Naive B cell (primary cell): ENCODE measurements at places on chromosomes 5 and 9. TPM values are rescaled to one million over a fixed set of nuclear protein-coding genes. Genes with fewer than 3 reads are reported as not detected.
A peak's percentile ranks its signal among the peaks of the same experiment; 100 is the strongest.

DNA sequence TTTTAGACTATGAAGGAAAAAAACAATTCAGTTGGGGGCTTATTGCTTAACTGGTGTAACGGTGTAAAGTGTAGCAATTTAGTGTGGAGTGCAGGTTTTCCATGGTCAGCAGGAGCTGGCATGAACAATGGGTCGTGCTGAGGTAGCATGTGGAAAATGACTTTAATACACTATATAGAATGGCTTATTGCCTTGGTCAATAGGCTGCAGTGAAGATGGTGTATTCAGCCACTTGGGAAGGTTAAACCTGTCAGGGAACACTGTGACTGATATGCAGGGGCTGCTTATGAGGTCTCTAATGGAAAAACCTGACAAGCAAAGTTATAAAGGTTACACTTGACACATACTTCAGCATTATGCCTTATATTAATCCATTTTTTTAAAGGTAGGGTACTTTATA is 764.7 kb upstream of the ARRDC3 start:
- DNase-seq, result no peak

- DNase-seq, result no peak
Measured at GRCh38 chr5:180563994-180564393, 27.3 kb downstream of the SCGB3A1 start.

GRCh38 chr9:29245351-29245750 is 1672.1 kb upstream of the C9orf72 start:
- DNase-seq, result no peak

DNA sequence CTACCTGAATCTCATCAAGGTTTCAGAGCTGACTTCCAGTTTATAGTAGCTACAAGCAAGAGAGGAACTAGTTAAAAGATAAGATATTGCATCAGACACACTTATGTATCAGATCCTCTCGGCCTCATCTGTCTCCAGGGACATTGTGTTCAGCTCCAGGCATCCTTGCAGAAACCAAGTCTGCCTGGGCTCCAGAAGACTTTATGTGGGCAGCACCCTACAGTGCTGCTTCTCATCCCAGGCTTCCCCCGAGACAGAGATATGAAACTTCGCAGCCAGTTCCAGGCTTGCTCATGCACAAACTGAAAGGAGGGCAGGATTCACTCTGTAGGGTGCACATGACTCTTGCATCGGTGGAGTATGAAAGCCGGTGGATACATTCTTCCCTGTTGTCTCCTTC is 33.9 kb upstream of the FOXB2 start:
- no peak for DNase-seq

DNA sequence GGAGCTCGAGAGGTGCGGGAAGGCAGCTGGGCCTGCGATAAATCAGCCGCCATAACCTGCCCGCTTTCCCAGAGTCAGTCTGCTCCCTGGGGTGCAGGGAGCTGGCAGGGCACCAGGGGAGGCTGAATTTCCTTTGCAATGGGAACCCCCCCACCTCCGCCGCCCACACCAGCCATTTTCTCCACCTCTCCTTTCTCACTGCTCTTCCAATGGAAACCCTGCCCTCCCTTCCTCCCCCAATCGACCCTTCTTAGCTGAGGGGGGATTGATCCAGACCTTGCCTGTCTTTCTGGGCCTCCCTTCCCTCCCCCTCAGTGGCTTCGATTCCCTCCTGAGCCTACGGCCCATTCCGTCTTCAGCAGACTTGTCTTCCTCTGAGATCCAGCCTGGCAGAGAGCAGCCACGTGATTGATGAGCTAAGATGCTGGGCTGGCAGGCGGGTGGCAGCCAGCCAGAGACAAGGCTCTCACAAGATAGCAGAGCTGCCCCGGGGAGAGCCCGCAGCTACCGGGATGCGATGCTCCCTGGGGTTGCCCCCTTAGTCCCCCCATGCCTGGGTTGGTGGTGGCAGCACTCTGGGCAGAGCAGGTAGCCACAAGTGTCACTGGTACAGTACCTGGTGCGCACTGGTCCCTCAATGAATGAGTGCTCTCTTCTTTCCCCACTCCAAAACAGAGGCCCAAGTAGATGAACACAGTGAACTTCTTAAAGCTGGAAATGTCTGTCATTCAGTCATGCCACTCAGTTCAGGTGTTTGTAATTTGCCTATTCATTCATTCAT is 53.7 kb upstream of the FABP6 start:
- DNase-seq, result no peak

GRCh38 chr5:54401515-54401914 is 54.0 kb upstream of the HSPB3 start:
- DNase-seq, result no peak

DNA sequence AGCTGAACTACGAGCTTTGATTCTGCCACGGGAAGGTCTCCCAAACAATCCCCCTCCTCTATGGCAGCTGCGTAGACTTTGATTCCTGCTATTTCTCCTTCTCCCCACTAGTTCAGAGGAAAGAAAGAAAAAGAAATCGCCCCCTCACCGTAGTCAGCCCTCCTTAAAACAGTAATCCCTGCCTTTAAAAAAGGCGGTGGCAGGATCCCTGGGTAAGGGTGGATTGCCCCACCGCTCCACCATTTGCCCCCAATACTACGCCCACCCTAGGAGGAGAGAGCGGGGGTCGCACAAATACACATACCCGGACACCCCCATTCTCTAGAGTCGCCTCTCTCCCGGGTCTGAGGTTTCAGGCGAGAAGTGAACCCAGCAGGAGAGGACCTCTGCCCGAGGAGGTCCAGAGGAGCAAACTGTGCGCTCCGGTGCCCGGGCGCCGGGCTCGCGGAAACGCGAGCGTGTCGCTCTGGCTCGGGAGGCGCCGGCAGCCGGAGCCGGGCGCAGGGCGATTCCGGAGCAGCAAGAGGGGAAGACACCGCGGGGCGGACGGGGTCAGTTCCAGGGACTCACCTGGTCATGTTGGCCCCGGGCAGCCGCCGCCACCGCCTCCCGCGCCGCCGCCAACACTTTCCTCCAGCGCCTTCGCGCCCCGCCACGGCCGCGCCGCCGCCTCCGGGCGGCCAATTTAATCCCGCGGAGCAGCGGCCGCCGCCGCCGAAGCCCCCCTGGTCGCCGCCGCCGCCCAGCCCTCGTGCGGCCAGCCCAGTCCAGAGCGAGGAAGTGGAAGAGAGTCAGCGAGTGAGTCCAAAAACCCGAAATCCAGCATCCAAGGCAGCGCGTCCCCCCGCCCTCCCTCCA is 1057.7 kb upstream of the DMAC1 start:
- peak; percentile 3 for DNase-seq

- DNase-seq, result no peak
Measured at GRCh38 chr5:7066471-7067235, 329.3 kb upstream of the ADCY2 start.

ST8SIA4 gene
- polyA plus RNA-seq, result 22.8 TPM

HEMGN gene
- not detected for polyA plus RNA-seq

FBXL7 gene
- polyA plus RNA-seq, result not detected

FAM81B gene
- polyA plus RNA-seq, result not detected

PCDHGB2 gene
- polyA plus RNA-seq, result not detected

PTCH1 gene
- 7.4 TPM for polyA plus RNA-seq

SAXO1 gene
- polyA plus RNA-seq, result not detected

CORO2A gene
- 0.49 TPM for polyA plus RNA-seq
